ENCODE measurements at places on chromosomes 1 and 21.

DNA sequence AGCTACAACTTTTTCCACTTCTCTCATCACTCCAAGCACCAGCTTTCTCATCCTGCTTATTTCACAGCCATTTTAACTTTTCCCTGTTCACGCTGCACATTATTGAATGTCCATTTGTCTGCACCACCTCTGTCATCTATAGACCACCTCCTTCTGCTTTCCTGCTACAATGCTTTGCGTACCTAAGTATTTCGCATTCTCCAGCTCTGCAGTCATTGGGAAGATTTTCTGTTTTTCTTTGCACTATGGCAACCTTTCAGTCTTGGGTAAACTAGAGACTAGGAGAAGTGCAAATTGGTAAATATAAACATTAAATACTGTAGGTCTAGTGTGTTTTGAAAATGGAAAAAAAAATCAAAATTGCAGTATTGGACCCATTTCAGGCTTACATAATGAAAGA, 835 bp downstream of the CCDC30 start:
- DNase-seq, result no peak

GRCh38 chr1:30472526-30472925, 250.9 kb downstream of the MATN1 start:
- no peak for DNase-seq

GRCh38 chr1:200909757-200910239, 15.1 kb downstream of the INAVA start:
- DNase-seq, result no peak

- DNase-seq, result no peak
Measured at GRCh38 chr1:26991310-26992116, 2.0 kb upstream of the TRNP1 start.

- DNase-seq, result no peak
Measured at GRCh38 chr1:164337394-164337793, 221.6 kb upstream of the PBX1 start.

GRCh38 chr1:93180723-93181613, at the start of gene CCDC18:
TSS of gene CCDC18 (plus strand) at chr1:93180724. CDS start at chr1:93183362, 2,638 bp downstream.
- peak; percentile 27 for DNase-seq

DNA sequence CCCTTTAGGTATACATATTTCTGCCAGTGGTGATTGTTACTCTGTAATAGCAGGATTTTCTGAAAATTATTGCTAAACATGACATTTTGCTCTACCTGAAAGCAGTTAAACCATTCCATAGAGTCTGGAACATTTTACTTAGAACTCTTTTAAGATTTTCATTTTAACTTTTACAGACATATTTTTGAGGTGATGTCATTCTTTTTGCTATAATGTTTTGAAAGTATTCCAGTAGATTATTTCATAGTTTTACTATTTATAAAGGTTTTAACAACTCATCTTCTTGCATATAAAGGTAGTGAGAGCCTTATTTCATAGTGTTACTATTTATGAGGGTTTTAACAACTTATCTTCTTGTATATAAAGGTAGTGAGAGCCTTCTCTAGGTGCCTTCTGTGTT, 42.9 kb downstream of the PTBP2 start:
- no peak for DNase-seq

- DNase-seq, result no peak
Measured at GRCh38 chr1:221161571-221162041, 282.4 kb downstream of the HLX start.

DNA sequence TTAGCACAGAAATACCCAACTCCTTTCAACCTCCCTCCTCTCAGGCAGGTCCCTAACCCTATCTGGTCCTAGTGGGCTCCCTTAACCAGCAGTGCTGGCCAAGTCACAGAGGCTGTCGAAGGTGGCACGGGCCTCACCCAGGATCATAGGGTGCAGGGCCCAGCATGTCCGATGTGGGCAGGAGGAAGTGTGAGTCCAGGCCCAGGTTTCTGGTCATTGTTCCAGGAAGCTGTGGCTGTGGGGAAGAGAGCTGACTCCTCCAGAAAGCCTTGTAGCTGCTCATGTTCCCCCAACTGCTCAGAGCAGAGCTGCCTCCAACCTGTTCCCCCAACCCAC, 2.4 kb downstream of the CCDC17 start:
- no peak for DNase-seq

DNA sequence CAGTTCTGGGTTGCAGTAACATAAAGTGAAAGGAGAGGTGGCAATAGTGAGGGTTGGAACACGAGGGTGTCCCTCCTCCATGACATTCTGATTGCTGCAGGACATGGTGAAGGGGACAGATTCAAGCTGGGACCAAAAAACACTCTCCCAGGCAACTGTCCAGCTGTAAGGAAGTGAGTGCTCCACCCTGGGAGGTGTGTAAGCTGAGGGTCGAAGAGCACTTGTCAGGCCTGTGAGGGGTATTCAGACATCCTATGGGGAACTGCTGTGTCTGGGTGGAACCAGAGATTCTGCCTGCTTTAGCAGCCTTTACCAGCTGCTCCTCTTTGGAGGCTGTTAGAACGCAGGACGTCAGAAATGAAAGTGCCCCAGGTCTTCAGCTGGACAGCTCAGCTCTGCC, 212.1 kb downstream of the TRABD2B start:
- DNase-seq, result no peak

DNA sequence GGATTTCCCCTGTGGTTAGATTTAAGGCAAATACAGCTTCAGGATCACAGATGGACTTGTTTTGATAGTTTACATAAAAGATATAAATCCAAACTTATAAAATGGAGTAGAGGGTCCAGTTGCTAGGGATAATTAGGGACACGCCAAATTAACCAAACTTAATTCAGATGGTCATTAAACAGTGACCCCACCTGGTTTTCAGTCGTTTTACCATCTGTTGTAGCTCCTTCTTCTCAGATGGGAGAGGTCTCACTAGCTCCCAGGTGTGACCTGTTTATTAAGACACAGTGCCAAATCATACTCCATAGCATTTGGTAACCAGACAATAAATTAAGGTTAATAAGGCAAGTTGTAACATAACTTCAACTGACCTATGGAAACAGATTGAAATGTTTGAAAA, 8.1 kb upstream of the GADD45A start:
- no peak for DNase-seq

GRCh38 chr1:82893712-82894470, 1093.2 kb downstream of the ADGRL2 start:
- DNase-seq, result no peak

GRCh38 chr1:228144193-228144992, 4.3 kb downstream of the GUK1 start:
- DNase-seq, result no peak

DNA sequence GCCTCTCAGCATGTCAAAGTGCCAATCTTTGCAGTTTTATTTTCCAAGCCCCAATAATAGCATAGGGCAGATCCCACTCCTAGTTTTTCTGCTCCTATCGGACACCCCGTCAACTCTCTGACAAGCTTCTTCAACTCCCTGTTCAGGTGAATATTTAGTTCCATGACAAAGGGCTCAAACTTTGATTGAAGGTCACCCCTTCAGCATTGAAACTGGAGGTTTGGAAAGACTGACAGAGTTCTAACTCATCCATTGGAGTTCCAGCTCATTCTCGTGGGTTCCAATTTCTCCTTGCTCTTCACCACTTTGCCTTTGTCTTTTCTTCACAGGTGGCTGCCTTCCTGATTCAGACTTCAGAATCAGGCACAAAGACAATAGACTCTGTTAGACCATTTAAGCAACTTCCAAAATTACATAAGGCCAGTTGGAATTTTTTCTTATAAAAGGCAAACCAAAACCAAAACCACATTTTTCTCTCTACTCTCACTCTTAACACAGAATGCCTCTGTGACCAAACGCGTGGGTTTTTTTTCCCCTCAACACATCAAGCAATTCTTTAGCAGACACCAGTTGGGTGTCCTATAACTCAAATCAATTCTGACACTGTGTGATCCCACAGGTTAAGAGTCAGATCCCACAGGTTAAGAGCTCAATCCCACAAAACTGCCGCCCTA, 169.3 kb upstream of the USP25 start:
- DNase-seq, result no peak

DNA sequence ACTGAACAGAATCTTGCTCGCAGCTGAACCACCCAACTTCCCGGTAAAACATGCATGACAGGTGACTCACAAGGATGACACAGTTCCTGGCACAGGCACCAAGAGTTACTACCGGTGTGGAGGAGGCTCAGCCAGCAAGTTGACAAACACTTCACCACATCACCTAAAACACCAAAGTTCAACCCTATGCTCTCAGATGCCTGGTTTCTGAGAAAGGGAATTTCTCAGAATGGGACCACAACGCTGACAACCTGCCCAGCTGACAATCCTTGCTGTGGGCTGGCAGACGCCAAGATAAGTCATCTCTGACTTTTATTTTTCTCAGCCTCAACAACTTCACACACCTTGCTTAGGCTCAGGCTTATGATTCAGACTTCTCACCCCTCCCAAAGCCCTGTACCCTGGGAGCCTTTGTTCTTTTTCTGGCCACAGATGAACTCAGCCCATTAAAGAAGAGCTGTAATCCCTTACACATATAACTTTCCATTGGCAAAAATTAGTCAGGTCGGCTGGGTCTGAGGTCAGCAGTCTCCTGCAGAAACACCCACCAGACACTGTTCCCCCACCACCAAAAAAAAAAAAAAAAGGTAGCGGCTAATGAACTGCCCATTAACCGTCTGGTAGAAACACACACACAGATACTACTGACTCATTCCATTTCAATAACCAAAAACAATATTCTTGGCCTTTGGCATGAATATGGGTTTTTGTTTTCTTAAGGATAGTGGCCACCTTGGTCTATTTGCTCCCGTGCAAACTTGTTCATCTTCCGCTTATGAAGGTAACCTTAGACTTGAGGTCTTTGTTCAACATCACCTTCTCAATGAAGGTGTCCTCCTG, 10.8 kb upstream of the TIAM1 start:
- DNase-seq, result peak; percentile 44

- no peak for DNase-seq
Measured at GRCh38 chr21:16312321-16312720, 582.5 kb downstream of the USP25 start.

DNA sequence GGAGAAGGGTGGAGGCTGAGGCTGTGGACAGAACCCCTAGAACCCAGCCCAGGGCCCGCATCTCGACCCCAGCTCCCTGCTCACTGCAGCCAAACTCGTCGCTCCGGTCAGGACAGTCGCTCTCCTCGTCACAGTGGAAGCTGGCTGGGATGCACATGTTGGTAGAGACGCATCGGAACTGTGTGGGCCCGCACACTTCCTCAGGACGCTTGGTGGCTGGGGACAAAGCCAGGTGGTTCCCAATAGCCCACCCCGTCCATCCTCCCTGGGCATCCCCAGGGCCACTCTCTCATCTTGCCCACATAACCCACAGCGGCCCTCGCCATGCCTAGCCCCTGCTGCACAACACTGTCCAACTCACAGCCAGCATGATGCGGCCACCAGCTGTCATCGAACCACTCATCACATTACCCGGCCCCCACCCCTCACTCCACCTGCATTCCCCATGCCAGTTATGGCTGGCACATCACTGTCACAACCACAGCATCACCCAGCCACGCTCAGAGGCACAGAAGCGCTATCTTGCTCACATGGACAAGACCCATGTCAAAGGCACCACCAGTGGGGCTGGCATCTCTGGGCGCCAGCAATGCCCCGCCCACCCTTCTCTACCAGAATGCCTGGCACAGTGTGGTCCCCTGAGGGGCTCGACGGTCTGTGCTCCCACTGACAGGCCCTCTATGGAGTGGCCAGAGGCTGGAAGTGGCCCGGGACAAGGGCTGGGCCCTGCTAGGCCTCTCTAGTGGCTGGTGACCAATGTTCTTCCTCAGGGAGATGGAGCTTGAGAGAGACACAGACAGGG, 51.7 kb downstream of the HSPG2 start:
- no peak for DNase-seq

GRCh38 chr1:3019007-3019515, 2.2 kb upstream of the ACTRT2 start:
- no peak for DNase-seq

DNA sequence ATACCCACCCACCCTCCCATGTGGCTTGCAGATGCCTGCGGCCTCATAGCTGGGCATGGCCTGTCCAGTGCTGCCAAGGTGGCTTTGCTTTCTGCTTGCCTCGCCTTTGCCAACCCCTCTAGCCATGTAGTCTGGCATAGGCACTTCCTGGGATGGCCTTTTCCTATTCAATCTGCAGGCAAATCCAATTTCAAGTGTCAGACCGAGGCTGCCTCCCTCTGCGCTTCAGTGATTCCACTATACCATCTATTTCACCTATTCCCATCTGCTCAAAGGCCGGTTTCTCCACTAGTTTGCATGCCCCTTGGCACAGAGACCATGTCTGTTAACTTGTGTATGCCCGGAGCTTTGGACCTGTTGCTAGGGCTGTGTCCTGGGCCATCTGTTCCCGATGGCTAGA, 3.8 kb upstream of the ZBTB21 start:
- DNase-seq, result no peak

- no peak for DNase-seq
Measured at GRCh38 chr1:112143871-112144441, 154.5 kb upstream of the KCND3 start.

DNA sequence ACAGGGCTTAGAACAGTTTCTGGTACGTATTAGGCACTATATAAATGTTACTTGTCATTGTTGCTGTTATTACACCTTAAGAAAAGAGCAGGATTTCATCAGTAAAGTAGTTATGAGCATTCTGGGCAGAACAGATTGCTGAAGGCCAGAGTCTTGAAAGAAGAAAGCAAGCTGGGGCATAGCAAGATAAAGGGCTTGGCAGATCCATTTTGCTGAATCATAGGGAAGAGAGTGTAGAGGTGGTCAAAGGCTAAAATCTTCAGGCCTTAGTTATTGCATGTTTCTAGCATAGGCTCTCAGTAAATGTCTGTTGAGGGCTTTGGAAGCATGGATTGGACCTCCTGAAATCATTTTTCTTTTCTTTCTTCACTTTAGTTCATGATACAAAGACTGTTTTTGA, 67.5 kb downstream of the PLA2G4A start:
- no peak for DNase-seq

- DNase-seq, result no peak
Measured at GRCh38 chr1:32701951-32702598, 495 bp downstream of the SYNC start.

GRCh38 chr1:22117851-22118250, 25.0 kb downstream of the WNT4 start:
- DNase-seq, result no peak

DNA sequence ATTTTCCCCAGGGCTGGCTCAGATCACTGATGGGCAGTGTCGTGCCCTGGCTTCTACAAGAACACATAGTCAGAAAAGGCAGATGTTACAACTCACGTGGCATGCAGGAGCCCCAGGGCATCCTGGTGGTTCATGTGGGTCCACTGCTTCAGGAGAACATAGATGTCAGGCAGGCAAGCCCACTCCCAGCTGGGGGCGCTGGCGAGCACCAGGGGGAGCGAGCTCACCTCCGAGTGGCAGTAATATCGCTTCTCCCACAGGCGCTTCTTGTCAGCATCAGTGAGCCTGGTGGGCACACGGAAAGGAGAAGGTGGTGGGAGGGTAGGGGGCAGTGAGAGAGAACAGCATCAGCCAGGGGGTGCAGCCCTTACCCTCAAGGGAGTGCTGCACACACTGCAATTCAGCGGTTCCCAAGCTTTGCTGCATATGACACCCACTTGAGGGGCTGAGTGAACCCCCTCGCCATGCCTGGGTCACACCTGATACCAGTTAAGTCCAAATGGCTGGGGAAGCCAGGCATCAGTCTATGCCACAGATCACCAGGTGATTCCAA, 34.3 kb upstream of the PPP1R15B start:
- peak; percentile 14 for DNase-seq

Measured in stimulated activated CD8-positive, alpha-beta memory T cell treated with anti-CD3 and anti-CD28 coated beads, Interleukin-7, amount 100 ng/mL, for 1 hour (primary cell).